ENCODE measurements at places on chromosomes 12 and 14.

- no peak for DNase-seq
These were observed 41.3 kb upstream of the DUSP6 start for GRCh38 chr12:89393551-89394121.

DNA sequence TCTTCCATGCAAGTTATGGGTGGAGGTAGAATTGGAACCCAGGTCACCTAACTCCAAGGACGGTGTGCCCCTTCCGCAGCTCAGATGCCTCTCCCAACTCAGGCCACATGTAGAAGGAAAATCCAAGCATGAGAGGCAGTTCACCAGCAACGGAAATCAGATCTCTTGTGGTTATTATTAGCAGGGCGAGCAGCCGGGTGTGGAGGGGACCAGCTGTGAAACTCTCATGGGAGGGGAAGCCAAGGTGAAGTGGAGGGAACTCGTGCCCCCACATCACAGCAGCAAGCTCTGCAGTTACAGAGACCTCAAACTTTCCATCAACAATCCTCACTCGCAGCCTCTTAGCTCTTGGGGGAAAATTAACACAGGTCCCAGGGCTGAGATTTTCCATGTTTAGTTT lies 79.7 kb downstream of the KSR2 start:
- no peak for DNase-seq

GRCh38 chr14:105062048-105062433 lies 3.2 kb downstream of the GPR132 start:
- DNase-seq = no peak

- no peak for DNase-seq
These were observed 368.0 kb downstream of the C12orf50 start for GRCh38 chr12:87660987-87661774.

- no peak for DNase-seq
These were observed 620 bp downstream of the C1S start for GRCh38 chr12:7061138-7061537.

DNA sequence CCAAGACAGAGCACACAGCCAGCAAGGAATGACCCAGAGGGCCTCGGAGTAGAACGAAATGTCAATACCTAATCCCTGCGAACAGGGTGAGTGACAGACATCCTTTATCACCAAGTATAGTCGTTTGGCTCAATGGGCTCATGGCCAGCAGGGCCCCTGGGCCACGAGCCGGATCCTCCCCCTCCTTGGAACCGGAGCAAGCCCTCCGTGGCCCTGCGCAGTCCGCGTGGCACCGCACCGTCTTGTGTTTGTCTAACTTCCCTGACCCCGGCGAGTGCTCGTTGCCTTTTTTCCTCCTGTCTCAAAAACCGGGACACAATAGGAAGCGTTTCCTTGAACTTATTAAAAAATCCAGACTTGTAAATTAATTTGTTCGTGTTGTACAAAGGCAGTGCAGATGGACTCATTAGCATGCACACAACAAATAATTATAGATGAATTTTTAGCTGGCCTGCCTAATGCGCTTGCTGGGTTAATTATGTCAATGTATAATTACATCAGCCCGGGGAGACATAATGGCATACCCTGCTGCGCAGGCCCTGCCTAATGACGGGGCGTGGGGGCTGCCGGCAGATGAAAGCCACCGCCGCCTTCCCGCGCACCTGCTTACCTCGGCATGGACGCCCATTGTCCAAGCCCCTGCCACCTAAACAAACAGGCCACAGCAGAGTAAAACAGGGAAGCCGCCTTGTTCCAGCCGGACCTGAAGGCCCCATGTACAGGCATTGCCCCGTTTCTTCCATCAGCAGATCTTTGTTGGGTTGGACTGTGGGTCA lies 81.6 kb downstream of the PHETA1 start:
- no peak for DNase-seq

- no peak for DNase-seq
These were observed 175.2 kb upstream of the BCL2L14 start for GRCh38 chr12:11895421-11896078.

DNA sequence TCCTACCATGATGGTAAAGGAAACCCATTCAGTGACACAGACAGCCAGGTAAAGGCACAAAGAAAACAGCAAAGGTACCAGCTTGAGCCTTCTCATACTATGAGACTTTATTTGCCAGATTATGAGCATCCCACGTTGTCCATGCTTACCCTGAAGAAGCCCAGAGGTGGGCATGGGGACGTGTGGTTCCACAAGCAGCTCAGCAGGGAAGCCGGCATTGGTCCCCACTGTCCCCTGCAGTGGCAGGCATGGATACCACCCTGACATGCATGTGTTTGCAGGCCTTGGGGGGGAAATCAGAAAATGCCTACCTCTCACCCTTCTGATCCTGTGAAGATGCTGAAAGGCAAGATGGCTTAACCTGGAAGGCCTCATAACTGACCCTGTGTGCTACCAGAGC lies 183.1 kb downstream of the PIWIL1 start:
- no peak for DNase-seq

GRCh38 chr12:28583701-28584261 lies 393.5 kb downstream of the CCDC91 start:
- no peak for DNase-seq

DNA sequence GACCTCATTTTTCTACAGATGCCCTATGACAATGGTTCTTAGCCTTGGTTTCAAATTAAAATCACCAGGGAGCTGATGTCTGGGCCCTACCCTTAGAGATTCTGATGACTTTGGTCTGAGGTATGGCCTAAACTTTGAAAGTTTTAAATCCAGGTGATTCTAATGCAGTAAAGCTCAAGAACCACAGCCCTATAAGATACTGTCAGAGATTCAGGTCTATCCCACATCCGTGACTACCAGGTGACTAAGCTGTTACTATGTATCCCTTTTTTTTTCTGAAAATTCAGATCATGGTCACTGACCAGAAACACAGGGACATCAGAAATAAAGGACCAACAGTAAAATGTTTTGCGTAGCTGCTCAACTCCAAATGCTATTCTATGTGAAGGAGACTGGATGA lies 148.8 kb upstream of the BMP4 start:
- DNase-seq = no peak

GRCh38 chr12:72368719-72369422 lies 96.7 kb downstream of the TRHDE start:
- DNase-seq = no peak

- DNase-seq = no peak
These were observed 118.4 kb upstream of the MYF6 start for GRCh38 chr12:80589077-80589476.

GRCh38 chr12:110354172-110354780 lies 49.2 kb downstream of the ANAPC7 start:
- no peak for DNase-seq

DNA sequence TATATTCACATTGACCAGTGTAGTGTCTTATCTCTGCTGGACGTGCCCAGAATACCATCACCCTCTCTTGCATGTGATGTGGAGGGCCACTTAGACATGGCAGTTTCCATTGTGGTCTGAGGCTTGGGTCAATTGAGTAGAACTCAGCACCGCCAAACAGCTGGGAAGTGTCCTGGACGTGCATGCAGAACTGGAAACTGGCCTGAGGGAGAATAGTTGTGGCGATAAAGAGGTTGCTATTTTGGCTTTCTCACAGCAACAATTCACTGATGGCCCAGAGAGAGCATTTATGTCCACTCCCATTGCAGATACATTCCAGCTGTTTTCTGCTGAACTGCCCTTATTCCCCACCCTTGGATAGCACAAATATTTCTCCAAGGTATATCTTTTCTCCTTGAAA lies 210.1 kb upstream of the DAAM1 start:
- no peak for DNase-seq

- no peak for DNase-seq
These were observed 56.1 kb downstream of the DAAM1 start for GRCh38 chr14:59244581-59244980.

- no peak for DNase-seq
These were observed 554 bp downstream of the SPPL3 start for GRCh38 chr12:120903412-120904196.

DNA sequence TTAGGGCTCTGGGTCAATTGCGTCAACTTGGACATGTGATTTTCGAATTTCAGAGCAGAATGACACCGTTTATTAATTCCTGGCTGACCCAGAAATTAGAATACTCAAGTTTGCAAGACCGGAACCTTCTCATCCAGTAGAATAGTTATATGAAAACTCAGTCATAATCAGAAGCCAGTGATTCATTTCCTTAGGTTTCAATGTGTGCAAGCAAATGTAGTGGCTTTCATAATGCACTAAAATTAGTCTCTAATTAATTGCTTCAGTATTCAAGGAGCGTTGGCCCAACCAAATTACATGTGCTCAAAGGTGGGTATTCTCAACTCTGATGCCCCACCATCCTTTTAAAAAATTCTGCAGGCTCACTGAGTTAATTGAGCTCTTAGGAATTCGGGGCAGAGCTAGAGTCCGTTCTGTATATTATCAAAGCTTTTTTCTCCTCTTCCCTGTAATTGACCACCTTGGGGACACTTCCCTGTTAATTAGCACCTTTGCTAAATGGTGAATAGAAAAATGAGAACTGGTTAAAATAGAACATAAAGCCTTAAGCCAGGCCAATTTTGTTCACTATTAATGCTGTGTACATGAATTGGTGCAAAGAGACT lies 55.4 kb downstream of the DAO start:
- DNase-seq = no peak

Measured in fibroblast of skin of left biceps (primary cell).